ENCODE measurements at places on chromosomes 6 and 20.

- no peak for DNase-seq
Measured at GRCh38 chr6:53239526-53239925, 90.9 kb upstream of the GCM1 start.

DNA sequence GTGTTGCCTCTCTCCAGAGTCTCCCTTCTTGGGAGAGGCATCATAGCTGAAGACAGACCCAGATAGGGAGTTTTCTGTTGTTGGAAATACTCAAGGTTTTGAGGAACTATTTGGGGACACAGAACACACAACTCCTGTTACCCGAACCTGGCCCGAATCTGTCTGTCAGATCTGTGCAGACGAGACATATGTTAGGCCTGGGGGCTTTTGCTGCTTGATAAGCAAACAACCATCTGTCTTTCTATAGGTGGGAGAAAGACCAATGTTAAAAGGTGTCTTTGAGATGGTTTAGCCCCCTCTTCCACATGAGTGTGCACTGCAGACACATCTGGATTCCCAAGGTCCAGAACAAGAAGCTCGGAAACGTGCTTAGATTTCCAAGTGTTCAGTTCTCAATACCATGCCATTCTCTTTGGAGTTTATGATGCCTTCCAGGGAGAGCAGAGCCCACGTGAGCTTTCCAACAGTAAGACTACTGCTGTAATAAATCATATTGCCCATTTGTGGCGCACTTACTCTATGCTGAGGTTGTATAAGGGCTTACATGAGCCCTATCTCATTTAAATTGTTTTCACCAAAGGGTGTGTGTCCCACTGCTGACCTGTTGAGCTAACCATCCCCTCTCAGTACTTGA, 3.8 kb upstream of the STX16 start:
- DNase-seq: no peak

GRCh38 chr6:34676140-34676539, 20.4 kb downstream of the ILRUN start:
- no peak for DNase-seq

- DNase-seq: no peak
Measured at GRCh38 chr20:37627060-37627766, 66.6 kb upstream of the CTNNBL1 start.

DNA sequence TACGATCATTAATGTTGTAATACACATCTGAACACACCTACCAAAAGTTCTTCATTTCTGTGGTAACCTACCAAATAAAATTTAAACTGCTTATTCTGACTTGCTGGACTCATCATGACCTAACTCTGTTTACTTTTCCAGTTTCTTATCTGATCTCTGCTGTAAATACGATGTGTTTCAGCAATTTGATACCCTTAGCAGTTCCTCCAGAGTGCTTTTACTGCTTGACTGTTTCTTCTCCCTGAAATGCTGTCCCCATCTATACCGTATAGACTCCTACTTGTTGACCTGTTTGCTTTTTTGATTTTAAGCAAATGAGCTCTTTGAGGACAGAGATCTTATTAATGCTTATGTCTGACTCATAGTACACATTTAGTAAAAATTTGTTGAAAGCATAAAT, 119.5 kb downstream of the SCAF8 start:
- no peak for DNase-seq

All from COR-L47 (cell line).